ENCODE measurements at places on chromosomes 1 and 21.

DNA sequence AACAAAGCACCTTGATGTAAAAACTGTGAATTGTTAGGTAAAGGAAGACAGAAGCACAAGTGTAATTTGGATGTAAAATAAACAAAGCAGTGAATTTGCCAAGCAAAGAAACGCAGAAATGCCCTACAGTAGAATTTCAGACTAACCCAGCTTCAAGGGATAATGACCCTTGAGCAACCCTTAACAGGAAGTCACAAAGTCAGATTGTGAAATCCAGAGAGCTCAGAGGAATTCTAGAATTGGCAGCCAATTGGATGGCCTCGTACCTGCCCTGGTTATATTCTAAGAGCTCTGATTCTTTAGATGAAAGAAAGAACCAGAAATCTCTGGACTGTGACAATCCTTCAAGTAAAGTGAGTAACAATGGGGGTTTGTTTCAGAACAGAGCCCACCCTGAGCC is 152.7 kb upstream of the CHRM3 start:
- no peak for DNase-seq

- DNase-seq = no peak
Observed at GRCh38 chr1:112544751-112545150, 36.0 kb downstream of the WNT2B start.

DNA sequence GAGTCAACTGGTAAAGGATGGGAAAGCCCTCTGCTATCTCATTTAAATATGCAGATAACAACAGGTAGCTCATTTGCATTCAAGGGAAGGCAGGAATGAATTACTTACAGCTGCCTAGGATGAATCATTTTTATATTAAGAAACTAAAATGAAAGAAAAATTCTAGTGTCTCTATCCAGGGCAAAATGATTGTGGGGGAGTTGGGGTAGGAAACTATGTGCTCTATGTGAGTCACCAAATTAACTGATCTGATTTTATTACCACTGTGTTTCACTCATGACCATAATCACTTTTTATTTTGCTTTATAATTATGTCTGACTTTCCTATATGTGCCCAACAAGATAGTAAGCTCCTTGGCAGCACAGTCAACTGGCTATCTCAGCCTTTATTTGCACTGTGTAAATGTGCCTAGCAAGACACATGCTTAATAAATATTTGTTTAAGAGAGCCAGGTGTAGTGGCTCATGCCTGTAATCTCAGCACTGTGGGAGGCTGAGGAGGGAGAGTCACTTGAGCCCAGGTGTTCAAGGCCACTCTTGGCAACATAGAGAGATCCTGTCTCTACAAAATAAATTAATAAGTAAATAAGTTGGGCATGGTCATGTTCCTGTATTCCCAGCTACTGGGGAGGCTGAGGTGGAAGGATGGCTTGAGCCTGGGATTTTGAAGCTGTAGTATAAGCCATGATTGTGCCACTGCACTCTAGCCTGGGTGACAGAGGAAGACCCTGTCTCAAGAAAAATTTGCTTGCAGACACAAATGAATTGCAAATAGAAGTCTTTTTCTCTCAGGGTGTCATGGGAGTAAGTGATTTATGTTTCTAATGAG is 84.1 kb downstream of the SPAG17 start:
- DNase-seq = no peak

DNA sequence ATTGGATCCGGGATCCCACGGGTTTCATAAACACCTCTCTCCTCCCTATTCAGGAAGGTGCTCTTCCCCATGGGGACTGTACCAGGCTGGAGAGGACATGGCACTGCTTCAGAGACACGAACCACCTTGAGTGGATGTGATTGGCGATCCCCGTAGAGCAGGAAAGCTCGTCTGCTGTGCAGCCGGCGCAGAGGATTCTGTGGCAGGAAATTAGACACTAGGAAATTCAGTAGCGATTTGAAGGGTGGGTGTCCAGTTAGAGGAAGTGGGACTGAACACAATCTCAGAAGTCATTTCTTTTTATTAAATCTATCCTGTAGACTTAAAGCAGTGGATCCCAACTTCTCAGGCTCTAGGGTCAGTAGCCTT is 767 bp downstream of the PDIK1L start:
- no peak for DNase-seq

DNA sequence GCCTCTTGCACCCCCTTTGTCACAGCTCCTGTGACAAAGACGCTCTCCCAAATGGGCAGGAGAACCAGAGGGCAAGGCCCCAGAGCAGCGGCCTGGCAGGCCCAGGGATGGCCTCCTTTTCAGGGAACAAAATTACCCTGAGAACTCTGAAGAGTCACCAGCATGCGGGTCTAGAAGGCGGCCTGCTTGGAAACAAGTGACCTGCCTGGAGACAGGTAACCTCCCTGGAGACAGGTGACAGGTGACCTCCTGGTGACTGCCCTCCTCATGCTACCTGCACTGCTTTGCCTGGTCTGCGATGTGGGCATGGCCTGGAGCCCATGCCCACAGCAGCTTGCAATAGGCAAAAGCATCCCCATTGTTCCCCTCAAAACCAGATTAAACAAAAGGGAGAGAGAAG is 86.5 kb upstream of the ZC3H12A start:
- no peak for DNase-seq

DNA sequence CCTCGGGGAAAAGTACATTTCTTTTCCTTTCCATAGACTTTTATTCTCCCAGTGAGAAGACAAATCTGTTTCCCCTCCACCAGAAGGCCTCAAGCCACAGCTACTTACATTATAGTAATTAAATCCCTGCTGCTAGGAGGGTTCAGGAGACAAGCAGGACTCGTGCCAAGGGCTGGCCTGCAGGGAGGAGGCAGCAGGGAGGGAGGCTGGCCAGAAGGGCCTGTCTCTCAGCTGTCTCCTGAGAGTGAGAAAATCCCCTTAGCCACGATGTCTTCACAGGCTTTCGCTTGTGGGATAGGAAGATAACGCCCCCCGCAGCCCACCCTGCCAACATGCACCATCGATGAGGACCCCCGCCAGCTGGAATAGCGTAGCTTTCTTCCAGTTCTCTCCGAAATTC is 14.0 kb downstream of the KCNN3 start:
- no peak for DNase-seq

GRCh38 chr1:117500584-117500983 is 105.3 kb upstream of the TENT5C start:
- DNase-seq = no peak

DNA sequence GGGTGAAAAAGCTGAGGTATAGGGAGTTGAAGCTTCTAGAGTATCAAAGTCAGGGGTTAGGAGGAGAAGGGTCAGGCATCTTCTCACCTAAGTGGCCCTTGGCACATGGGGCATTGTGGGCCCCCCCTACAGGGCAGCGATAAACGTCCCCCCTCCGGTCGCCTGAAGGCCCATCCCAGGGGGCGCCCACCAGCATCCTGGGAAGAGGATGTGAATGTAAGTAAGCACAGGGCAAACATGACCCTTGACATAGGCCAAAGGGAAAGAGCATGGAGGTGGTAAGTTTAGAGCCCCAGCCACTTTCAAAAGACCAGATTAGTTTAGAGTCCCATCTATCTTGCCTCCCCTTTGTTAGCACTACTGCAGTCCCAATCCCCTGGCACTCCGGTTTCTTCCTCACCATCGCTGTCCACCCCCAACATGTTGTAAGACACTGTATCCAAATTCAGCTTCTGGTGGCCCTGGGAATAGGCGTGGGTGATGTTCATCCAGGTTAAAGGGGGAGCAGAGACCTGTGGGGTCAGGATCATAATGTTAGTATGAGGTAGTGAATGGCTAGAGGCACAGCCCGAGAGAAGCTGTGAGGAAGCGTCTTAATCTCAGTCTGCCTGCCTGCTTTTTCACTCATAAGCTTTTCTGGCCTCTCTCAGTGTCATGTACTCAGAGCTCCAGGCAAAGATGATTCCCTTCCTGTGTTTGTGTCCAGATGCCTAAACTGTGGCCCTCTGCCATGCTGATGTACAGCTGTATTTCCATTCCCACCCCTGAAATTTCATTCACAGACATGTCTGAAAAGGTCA is 2.7 kb downstream of the ITGA10 start:
- no peak for DNase-seq

DNA sequence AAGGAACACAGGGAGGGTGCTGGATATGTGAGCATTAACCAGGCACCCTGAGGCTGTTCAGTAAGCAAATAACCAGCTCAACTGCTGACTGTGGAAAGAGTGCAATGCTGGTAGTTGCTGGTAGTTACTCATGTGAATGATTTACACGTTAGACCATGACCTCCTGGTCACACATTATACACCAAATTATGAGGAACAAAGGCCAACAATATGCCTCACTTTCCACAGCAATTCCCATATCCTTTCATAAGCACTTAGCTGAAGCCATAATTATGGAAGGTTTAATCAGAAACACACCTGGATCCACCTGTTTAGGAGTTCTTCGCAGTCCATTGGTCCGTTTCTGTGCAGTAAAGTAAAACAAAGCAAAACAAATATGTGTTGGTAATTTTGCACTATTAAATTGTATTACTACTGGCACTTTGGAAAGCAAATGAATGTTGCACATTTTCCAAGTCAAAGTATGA is 281.8 kb downstream of the VAV3 start:
- no peak for DNase-seq

DNA sequence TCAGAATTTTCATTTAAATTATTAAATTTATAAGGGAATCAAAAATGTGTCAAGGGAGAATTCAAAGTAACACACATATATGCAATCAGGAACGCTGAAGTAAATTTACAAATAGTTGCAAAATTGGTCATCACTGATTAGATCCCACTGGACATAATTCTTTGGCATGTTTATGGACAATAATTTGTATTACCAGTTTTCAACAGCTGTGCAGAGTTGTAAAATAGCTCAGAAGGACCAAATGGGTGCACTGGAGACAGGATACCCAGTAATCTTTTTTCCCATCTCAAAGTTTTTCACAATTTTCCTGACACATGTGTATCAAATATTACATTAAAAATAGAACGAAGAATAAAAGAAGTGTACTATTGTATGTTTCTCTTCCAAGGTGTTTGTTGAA is 4.1 kb upstream of the ANGPTL1 start:
- DNase-seq = no peak

DNA sequence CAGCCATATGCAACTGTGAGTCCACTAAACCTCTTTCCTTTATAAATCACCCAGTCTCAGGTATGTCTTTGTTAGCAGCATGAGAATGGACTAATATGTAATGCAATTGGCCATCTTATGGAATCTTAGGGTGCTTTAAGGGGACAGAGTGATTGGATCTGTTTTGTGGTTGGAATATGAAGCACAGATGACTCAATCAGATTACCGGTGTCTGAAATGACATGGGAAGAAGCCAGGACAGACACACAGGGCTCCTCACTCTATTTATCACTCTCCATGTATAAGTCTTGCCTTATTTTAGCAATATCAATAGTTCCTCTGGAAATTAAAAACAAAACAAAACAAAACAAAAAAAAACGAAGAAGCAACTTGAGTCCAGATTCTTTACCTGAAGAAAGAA is 12.9 kb downstream of the KCNJ6 start:
- DNase-seq = no peak

GRCh38 chr1:60078182-60078581 is 4.6 kb upstream of the C1orf87 start:
- DNase-seq = no peak

GRCh38 chr1:44924835-44925464 is 61.4 kb downstream of the EIF2B3 start:
- no peak for DNase-seq

DNA sequence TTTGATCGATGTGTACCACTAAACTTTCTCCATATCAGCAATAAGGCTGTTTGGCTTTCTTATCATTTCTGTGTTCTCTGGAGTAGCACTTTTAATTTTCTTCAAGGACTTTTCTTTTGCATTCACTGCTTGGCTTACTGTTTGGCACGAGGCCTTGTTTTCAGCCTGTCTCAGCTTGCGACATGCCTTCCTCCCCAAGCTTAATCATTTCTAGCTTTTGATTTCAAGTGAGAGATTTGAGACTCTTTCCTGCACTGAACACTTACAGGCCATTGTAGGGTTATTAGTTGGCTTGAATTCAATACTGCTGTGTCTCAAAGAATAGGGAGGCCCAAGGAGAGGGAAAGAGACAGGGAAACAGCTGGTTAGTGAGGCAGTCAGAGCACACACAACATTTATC is 120.6 kb upstream of the KCND3 start:
- DNase-seq = no peak

DNA sequence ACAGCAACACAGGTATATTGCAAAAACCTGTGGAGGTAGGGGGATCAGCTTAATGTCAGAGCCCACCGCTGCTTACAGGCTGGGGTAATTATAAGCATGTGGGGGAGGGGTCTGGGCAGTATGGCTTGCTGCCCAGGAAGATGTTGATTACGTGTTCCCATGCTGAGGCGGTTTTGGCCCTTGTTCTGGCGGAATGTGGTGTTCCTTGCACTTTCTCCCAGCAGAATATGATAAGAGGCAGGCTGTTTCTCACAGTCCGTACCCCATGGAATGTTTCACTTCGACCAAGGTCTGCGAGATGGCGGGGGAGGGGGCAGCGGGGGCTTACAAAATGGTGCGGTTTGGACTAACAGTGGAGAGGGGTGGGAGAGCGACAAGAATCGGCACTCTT is 9.8 kb upstream of the HPCAL4 start:
- DNase-seq = no peak

DNA sequence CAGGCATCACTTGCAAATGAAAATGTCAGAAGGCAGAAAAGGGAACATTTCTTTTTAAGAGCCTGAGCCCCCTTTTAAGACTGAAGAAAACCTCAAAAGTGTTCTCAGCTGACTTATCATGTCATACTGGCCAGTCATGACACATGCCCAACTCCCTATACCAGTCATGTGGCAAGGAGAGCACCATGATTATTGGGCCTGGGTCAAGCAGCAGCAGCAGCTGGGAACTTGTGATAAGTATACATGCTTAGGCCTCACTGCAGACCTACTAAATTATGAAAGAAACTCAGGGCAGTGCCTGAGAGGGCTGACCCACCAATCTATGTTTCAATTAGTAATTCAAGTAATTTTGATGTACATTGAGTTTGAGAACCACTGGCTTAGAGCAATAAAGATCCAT is 8.6 kb downstream of the RO60 start:
- DNase-seq = no peak

- no peak for DNase-seq
Observed at GRCh38 chr1:41399145-41399795, 38.0 kb downstream of the FOXO6 start.

- no peak for DNase-seq
Observed at GRCh38 chr1:168903237-168903830, 174.3 kb upstream of the DPT start.

DNA sequence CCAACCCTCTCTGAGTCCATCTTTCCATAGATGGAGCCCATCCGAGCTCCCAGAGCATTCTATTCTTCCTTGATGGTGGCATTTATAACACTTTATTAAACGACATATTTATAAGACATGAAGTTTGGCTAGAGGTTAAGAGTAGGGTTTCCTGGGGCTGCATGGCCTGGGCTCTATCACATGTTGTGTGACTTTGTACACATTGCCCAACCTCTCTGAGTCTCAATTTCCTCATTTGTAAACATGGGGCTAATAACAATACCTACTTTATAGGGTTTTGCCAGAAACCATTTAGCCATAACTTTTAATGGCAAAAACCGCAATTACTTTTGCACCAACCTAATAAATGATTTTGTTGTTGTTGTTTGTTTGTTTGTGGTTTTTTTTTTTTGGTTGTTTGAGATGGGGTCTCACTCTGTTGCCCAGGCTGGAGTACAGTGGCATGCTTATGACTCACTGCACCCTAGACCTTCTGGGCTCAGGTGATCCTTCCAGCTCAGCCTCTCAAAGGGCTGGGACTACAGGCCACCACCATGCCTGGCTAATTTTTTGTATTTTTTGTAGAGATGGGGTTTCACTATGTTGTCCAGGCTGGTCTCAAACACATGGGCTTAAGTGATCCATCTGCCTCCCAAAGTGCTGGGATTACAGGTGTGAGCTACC is 13.9 kb upstream of the ASAP3 start:
- no peak for DNase-seq
